NCI-H2107 (cell line): ENCODE measurements at places on chromosomes 3 and 15.
A peak's percentile ranks its signal among the peaks of the same experiment; 100 is the strongest.

GRCh38 chr3:100030346-100030745 lies 84.0 kb downstream of the FILIP1L start:
- DNase-seq = no peak

GRCh38 chr15:74893627-74894026 lies 3.8 kb downstream of the MPI start:
- no peak for DNase-seq

GRCh38 chr3:113035387-113035982 lies 44.7 kb downstream of the GTPBP8 start:
- peak; percentile 56 for DNase-seq

DNA sequence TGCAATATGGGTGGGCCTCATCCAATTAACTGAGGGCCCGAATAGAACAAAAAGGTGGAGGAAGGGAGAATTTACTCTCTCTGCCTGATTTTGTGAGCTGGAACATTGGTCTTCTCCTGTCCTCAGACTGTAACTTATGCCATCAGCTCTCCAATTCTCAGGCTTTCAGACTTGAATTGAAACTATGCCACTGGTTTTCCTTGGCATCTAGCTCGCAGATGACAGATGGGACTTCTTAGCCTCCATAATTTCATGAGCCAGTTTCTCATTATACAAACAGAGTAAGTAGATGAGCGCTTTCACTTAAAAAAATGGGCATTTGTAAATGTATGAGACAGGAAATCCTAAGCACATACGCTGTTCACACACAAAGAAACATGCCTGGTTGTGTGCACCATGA lies 8.7 kb upstream of the PTX3 start:
- DNase-seq = no peak

DNA sequence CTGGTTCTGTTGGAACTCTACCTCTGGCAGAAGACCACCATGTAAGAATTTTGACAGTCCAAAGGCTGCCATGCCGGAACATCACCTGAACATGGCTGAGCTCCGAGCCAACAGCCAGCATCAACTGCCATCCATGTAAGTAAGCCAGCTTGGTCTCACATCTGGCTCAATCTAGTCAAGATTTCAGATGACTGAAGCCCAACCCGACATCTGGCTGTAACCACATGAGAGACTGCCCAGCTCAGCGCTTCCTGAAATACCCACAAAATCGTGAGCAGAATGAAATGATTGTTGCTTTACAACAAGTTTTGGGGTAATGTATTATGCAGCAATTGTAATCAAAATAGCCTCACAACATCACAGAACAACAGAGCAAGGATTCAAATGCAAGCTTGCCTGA lies 32.9 kb downstream of the GHSR start:
- DNase-seq = no peak

GRCh38 chr3:186467969-186468368 lies 76.2 kb downstream of the CRYGS start:
- no peak for DNase-seq

GRCh38 chr15:101615986-101616848 lies 36.0 kb downstream of the TM2D3 start:
- no peak for DNase-seq

- DNase-seq = no peak
These were observed 308.5 kb downstream of the SV2B start for GRCh38 chr15:91408476-91409076.

DNA sequence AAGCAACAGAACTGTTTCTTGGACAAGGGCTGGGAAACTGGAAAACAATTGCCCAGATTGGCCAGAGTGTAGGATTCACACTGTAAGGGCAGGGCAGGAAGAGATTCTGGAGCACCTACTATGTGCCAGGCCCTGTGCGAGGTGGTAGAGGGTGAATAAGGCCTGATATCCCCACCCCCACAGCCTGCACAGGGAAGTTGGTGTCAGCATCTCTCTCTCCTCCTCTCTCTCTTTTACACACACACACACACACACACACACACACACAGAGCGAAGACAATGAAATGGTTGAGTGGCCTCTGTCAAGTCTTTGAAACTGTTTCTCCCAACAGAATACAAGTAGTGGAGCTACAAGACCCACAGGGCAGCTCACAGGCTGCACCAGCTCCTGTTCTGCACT lies 47.1 kb upstream of the SLCO2A1 start:
- no peak for DNase-seq

GRCh38 chr15:60462027-60462426 lies 16.9 kb downstream of the ICE2 start:
- DNase-seq = no peak

GRCh38 chr3:186444974-186445373 lies 82.9 kb upstream of the DGKG start:
- DNase-seq = no peak

DNA sequence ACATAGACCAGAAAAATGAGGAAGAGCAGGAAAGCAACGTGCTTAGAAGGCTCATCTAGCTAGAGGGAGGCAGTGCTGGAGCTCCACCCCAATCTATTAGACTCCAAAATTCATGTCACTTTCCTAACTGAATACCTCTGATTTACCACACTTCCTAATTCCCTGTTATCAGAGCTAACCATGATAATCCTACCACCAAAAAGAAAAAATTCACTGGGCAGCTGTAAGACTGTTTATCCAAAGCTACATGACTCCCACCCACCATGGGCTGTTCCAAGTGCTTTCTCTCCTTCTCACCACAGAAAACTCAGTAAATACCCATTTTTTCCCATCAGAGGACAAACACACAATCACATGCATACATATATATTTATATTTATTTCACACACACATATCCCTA lies 479.5 kb upstream of the WNT5A start:
- no peak for DNase-seq

DNA sequence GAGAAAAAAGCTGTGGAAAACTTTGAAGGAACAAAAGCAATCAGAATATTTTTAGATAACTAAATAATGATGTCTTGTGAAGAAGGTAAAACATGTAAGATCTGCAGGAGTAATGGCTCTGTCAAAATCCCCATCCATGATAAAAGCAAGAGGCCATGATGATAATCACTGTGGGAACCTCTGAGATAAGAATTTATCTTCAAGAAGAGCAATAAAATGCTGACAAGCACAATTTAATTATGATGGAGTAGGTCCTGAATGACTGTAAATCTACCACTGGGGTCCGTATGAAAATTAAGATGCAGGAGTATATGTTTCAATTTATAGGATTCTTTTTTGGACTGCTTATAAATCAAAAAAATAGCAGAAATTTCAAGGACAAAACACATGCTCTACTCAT lies 68.3 kb upstream of the CHMP2B start:
- DNase-seq = no peak

DNA sequence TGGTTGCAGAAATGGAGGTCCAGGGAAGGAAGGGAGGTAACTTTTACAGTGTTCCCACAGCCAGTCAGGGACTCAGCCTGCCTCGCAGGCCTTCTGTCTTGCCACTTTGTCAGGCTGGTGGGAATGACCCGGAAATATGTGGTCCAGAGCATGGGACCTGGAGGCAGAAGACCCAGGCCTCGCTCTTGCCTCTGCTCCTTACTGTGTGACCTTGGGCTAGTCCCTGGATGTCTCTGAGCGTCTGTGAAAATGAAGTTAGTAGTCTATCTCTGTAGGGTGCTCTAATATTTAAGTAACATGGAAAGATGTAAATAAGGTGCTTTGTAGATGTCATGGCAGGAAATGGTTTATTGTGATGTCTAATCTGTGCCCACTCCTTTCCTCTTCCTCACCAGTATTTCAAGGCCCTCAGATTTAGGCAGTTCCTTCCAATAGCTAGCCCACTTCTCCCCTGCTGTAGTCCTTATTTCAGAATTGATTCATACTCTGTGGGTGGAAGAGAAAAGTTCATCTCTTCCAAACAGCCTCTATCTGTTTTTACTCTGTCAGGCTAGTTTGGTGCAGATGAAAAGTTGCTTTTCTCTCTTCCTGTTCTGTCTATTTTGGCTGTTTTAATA lies 9.1 kb downstream of the CORO2B start:
- DNase-seq = no peak

DNA sequence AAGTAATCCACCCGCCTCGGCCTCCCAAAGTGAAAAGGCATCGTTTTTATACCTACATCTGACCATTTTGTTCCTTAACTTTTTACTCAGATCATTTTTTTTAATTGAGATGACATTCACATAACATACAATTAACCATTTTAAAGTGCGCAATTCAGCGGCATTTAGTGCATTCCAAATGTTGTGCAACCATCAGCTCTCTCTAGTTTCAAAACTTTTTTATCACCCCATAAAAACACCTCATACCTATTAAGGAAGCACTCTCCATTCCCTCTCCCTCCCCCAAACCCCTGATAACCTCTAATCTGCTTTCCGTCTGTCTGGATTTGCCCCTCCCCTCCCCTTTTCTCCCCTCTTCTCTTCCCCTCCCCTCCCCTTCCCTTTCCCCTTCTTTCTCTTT lies 310.1 kb downstream of the UACA start:
- no peak for DNase-seq

- no peak for DNase-seq
These were observed 4.1 kb upstream of the TGM5 start for GRCh38 chr15:43270676-43271306.

DNA sequence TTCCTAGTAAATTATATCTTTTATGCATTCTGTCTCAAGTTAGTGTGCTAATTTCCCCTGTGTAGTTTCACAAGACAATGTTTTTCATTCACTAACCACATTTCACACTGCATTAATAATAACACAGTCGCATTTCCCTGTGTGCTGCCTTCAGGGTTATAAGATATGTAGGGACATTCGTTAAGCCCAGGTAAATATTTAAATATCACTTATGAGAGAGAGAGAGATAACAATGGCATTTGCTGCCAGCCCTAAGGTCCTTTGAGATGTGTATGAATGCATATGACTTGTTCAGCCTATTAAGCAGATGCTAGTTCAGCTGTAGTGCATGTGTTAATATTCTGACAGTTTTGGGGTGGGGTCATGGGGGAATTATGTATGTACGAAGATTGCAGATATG lies 876.7 kb downstream of the NAALADL2 start:
- DNase-seq = no peak

- no peak for DNase-seq
These were observed 70.8 kb downstream of the ADAM10 start for GRCh38 chr15:58678683-58679082.

GRCh38 chr3:32340039-32340438 lies 51.6 kb upstream of the CMTM7 start:
- no peak for DNase-seq

DNA sequence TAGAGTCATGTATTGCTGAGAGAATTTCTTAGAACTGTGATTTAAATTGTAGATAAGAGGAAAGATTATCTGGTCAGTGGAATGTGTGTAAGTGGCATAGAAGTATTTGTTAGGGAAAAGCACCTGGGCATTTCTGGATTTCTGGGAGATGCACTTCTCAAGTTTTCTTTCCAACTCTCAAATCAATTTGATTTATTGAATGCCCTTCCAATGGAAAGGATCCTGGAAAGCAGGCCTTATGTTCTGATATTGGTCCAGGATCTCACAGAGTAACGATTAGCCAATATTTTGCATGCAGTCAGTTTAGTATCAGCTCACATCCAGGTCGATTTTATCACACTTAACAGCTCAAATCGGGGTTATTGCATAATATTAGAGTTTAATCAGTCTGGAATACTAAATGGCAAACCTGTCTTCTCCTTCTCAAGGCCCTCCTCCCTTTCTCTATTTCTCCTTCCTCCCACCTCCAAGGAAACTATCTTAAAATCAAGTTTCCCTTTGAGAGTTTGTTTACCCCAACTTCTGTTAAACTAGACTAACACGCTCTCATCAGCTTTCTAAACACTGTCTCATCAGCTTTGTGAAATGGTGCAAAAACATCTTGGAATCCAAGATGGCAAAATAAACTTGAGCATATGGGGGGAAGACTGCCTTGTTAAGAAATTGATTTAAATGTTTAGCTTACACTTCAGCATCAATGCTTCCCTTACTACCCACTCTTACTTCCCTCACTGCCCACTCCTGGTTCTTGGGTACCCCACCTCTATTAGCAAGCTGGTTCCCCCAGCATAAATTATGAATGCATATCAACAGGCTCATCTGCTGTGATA lies 9.5 kb downstream of the SOX2 start:
- DNase-seq = no peak

DNA sequence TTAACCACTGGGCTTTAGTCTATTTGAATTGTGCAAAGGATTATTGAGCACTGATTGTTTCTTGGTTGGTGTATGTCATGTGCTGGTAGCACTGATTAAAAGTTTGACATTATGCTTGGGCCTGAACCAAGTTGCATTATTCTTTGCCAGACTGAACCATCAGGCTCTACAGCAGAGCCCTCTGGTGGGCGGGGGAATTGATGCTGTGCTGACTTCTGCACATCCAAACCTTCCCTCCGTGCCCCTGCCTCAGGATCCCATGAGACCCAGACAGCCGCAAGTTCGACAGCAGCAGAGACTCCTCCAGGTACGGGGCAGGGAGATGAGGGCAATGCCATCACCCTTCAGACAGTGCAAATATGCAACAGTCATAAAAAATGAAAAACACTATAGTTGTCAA lies 28.4 kb upstream of the P2RY12 start:
- DNase-seq = no peak

DNA sequence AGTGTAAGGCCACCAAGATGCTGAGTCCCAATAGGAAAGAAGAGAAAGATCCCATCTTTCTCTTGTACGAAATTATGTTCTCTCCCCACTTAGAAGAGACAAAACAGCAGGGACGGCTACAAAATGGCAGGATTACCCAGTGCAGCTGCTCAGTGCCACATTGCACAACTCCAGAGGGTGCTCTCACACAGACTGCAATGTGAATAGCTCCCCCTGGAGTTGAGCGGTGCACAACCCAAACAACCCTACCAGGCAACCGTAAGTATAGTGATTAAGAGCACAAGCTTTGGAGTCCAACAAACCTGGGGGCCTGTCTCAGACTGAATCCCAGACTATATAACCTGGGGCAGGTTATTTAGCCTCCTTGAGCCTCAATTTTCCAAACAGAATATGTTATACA lies 3.1 kb upstream of the BHLHE40 start:
- DNase-seq = no peak

DNA sequence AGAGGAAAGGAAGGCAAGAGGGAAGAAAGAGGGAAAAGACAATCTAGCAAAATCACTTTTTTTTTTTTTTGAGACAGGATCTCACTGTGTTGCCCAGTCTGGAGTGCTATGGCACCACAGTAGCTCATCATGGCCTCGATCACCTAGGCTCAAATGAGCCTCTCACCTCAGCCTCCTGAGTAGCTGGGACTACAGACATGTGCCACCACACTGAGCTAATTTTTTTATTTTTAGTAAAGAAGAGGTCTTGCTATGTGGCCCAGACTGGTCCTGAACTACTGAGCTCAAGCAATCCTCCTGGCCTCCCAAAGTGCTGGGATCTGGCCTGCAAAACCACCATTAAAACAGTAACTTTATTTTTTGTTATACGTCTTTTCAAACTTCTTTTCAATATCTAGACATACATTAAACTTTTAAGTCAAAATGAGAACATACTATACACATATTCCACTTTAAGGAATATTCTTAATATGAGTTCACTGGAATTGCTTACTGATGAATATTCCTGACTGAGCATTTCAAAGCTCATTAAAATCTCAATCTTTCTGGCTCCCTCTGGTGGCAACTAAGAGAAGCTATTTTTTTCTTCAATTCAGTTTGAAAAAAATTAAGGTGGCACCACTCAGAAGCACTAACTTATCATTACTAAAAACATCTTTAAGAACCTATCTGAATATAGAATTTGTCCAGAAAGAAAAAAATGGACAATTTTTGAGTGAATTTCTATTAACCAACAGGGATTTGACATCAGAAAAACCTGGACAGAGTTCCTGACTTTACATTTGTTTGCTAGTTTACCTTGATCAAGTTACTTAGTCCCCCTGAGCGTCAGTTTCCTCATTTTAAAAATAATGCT lies 40.9 kb downstream of the UACA start:
- no peak for DNase-seq

- no peak for DNase-seq
These were observed 47.7 kb downstream of the MORC1 start for GRCh38 chr3:109070211-109070610.
